Stimulated activated CD4-positive, alpha-beta T cell treated with anti-CD3 and anti-CD28 coated beads, Interleukin-1b, Interleukin-23, amount 100 ng/mL, for 1 hour (primary cell): ENCODE measurements at places on chromosomes 7 and 10.
A peak's percentile ranks its signal among the peaks of the same experiment; 100 is the strongest.

GRCh38 chr7:26813432-26813831, 51.0 kb downstream of the SKAP2 start:
- no peak for DNase-seq

GRCh38 chr10:125206623-125207022, 46.3 kb upstream of the CTBP2 start:
- DNase-seq, result no peak

- DNase-seq, result no peak
These were observed 10.0 kb downstream of the FRG2B start for GRCh38 chr10:133616371-133617130.

DNA sequence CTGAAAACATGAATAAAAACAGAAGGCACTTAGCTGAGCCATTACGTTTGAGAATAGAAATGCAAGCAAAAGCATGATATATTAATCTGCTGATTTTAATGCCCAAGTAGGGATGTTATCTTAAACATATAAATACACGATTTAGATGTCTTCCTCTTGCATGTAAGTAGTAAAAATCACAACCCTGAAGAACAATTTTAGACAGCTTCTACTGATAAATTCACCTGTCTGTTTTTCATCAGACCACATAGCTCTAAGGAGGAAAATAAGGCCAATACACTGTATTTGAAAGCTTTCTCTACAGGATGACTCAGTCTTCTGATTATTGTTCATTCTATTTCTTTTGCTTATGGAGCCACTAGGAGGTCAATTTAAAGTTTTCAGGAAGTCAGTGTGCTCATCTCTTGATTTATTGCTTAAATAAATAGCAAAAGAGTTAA, 210.9 kb upstream of the CHRM2 start:
- no peak for DNase-seq

DNA sequence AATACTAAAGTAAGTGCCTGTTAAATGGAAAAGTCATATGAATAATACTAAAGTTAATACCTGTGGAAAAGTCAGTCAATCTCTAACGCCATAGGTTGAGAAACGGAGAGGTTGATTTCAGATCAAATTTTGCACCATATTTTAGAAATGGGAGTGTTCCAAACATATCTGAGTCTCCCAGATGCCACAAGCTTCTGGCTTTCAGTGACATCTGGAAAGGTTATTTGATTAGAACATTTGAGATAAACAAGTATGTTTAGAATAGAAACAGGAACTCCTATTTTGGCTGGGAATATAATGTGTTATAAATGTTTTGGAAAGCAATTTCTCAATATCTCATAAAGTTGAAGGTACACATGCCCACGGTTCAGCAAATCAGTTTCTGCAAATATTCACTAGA, 5.8 kb downstream of the MACC1 start:
- no peak for DNase-seq

DNA sequence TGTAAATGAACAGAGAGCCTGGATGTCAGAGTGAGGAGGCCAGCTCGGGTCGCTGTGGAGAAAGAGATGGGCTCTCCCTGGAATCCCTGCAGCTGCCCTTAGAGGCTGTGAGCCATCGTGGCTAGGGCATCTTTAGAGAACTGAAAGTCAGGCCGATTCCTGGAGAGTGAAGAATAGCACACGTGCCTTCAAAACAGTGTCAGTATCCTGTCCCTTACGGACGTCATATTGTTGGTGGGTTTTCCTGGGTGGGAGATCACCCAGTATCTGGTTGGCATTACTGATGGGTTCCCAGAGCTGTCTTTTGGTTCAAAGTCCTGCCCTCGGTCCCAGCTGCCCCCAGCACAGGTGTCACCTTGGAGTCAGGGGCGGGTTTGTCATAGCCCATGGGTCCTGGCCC, 25.3 kb downstream of the IKZF1 start:
- DNase-seq, result no peak

DNA sequence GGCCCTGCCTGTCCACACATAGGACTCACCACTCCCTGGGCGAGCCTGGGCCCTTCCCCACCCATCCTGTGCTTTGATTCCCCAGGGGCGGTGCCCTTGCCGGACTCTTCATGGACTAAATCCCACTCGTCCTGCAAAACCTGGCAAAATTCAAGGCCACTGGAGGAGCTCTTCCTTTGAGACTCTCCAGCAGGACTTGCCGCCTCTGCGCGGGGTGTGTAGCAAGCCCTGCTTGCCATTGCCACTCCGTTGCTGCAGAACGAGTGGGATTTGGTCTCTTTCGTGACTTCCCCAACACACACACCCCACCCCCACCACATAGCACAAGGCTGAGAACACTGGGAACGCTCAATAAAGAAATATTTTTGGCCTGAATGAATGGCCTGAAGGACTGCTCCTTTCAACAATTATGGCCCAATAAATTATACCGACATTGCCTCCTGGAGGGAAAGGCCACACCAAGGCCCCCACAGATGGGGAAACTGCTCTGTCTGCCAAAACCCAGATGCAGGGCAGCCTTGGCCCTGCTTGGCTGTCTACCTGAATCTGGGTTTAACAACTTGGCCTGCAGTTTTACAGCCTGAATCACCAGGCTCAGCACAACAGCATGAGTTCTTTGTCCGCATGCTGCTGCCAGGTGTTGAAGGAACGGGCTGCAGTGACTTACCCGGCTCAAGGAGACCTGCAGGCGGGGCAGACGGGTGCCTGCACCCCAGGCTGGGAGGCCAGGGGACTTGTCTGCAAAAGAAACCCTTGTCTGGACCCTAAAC, 72.8 kb upstream of the KAT6B start:
- DNase-seq, result no peak

DNA sequence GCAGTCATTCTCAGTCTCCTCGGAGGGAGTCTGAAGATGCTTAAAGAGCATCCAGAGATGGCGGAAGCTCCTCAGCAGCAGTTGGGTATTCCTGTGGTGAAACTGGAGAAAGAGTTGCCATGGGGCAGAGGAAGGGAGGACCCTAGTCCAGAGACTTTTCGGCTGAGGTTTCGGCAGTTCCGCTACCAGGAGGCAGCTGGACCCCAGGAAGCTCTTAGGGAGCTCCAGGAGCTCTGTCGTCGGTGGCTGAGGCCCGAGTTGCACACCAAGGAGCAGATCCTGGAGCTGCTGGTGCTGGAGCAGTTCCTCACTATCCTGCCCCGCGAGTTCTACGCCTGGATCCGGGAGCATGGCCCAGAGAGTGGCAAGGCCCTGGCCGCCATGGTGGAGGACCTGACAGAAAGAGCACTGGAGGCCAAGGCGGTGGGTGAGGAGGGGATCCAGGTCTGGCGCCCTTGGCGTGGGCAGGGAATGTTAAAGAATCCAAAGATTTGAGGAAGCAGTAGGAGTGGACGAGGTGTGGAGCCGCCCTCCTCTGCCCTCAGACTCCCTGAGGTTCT, 2.9 kb downstream of the ZSCAN25 start:
- DNase-seq, result no peak

GRCh38 chr7:101942603-101943210, 125.3 kb downstream of the CUX1 start:
- DNase-seq, result no peak

GRCh38 chr7:45292481-45292880, 134.9 kb downstream of the RAMP3 start:
- DNase-seq, result no peak

GRCh38 chr10:98446151-98446660, 529 bp downstream of the HPS1 start:
- no peak for DNase-seq

GRCh38 chr10:109126541-109126940, 796.8 kb downstream of the XPNPEP1 start:
- no peak for DNase-seq

DNA sequence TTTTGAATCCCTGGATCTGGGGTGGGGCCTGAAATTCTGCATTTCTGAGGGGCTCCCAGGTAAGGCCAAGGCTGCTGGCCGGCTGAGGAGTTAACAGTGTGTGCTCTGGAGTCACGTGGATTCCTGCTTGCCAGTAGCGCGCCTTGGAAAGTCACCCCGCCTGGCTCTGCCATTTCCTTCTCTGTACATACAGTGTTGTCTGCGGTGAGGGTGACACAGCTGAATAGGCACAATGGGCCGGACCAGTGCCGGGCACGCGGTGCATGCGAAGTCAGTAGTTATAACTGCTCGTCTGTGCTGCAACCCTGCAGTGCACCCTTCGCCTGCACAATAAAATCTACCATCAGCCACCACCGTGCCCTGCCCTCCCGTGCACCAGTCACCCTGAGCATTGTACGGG, 68.0 kb upstream of the EEPD1 start:
- no peak for DNase-seq

GRCh38 chr7:119708891-119709290, 564.1 kb upstream of the KCND2 start:
- no peak for DNase-seq

- DNase-seq, result peak; percentile 22
These were observed 164.6 kb upstream of the CDCA7L start for GRCh38 chr7:22110227-22110839.

DNA sequence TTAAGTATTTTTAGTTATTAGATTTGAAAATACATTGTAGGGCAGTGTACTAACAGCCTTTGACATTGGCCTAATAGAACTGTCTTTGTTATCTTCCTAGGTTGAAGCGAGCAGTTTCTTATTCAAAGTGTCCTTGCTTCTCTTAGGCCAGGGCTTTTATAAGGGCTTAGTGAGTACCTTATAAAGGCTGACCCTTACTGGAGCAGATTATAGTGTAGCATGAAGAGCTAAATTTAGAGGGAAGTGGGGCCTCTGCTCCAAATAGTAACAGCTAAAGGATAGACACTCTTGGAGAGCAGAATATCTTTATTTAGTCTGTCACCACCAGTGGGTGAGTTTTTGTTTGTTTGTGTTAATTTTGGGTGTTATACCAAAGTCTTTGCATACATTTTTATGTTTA, 15.9 kb downstream of the BZW2 start:
- DNase-seq, result no peak

DNA sequence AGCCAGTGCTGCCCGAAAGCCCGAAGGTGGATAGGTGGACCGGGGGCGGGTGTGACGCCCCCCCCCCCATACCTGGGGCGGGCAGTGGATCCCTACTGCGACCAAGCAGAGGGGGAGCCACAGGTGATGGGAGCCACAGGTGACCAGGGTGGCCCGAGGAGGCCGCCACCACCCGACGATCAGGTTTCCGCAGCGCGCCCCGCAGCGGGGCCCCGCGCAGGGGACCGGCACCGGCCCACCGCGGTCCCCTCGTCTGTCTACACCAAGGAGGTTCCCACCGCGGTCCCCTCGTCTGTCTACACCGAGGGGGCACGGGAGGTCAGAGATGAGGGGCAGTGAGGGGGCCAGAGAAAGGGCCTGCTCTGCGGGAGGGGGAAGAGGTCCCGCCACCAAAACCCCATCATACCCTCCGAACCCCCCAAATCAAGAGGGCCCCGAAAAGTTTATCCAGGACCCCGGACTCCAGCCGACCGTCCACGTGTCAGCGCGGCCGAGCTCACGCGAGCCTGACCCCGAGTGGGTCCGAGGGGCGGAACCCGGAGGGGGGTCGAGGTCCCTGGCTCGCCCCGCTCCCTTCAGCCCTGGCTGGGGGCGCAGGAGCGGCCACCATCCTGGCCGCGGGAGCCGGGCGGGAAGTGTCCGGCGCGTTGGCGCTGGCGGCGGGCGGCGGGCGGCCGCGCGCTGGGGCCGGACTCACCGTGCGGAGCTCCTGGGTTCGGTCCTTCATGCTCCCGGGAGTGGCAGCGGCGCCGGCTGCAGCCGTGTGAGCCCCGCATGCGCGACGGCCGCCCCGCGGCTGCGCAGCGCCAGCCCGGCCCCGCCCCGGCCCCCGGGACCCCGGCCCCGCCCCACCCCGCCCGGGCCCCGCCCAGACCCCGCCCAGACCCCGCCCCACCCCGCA, at the start of gene STX1A:
Gene STX1A (minus strand): TSS at position 765 of the 901 bp plus-strand sequence. CDS start 38 bp downstream, at position 727.
- no peak for DNase-seq

GRCh38 chr7:132544025-132544424, 32.2 kb downstream of the PLXNA4 start:
- DNase-seq, result no peak

DNA sequence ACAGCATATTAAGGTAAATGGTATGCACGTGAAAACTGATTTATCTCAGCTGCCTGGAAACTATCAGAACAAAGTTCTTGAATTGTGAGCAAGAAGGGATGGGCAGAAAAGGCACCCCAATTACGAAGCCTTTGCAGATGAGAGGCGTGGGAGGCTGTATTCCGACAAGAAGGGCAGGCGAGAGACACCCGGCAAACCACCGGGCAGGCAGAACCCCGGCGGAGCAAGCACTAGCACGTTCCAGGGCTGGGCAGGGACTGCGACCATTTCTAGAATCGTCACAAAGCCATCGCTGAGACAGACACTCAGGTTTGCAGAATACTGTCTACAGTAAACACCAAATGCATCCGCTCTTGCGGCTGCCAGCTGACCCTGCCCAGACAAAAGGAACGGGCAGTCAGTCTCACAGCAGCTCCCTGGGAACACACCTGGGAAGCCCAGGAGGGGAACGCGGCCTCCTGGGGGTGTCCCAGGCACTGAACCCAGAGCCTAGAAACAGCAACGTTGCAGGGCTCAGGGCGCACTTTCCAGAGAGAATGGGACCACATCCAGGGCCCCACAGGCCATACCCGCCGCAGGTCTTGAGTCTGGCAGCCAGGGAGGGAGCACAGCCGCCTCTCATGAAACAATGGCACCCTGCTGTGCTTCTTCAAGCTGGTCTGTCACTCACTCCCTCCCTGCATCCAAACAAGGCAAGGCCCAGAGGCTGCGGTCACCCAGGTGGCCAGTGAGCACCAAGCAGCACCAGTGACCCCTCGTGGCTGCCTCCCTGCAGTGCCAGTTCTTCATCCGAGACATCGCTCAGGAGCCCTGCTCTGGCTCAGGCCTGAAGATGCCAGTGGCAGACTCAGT, 261.9 kb downstream of the PTPRN2 start:
- no peak for DNase-seq

- DNase-seq, result no peak
These were observed 8.2 kb downstream of the AGFG2 start for GRCh38 chr7:100546926-100547800.

DNA sequence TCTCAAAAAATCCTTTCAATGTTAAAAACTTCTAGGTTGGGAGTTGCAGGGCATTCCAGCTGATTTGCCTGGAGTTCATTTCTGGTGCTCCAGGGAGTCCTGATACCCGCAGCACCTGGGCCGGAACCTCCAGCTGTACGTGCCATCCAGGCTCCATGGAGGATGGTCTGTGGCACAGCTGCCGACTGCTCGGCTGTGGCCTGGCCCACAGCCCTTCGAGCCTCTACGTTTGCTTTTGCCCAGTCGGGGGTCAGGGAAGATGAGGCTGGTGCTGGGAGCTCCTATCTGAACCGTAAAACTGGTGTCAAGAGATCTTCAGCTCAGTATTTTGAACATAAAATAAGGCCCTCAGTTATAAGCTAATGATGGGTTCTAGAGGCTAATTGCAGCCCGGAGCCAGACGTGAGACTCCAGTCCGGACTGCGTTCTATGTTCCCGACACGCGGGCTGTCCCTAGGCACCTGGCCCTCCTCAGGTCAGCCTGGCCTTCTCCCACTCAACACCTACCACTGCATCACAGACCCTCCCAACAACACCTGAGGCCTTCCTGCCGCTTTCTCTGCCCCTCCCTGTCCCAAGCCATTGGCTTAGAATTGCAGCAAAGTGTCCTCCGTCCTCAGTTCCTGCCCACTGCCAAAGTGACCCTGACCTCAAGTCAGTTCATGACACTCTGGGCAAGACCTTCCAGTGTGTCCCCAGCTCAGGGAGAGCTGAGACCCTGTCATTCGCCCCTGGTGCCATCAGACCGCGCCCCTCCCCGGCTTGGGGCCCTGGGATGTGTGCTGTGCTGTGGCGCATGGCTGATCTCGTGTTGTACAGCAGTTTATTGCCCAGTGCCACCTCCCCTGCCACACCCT, 64.2 kb upstream of the DNAJB6 start:
- no peak for DNase-seq
